Temporal lobe (tissue), 4 donors: ENCODE measurements at places on chromosomes 3 and 15. TPM values are rescaled to one million over a fixed set of nuclear protein-coding genes. Genes with fewer than 3 reads are reported as not detected.

The STRA6 gene
- 4.4 TPM for total RNA-seq

The NR2F2 gene
- 4.4 TPM for total RNA-seq

The CCNB2 gene
- total RNA-seq = 2.7 TPM

The CPNE4 gene
- total RNA-seq = 7.9 TPM

The NAALADL2 gene
- 2.7 TPM for total RNA-seq

The NTRK3 gene
- total RNA-seq = 50.9 TPM

The PATL2 gene
- not detected for total RNA-seq
